ENCODE measurements at places on chromosomes 7 and 10.

DNA sequence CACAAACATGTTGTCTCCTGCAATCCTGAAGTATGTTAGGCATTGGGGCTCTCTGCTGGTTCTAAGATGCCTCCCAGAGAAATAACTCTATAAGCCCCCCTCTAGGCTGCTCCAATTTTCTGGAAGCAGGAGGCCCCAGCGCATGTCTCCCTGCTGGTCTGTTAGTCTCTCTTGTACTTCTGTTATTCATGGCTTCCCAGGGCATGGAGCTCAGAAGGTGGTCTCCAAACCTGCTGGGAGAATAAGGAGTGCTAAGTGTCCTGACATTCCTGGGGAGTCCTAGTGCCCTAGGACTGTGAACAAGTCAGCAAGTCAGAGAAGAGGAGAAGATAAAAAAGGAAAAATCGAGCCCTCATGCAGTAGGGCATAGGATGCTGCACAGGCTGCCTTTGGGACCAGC, 70.5 kb upstream of the EFCAB10 start:
- DNase-seq, result no peak

DNA sequence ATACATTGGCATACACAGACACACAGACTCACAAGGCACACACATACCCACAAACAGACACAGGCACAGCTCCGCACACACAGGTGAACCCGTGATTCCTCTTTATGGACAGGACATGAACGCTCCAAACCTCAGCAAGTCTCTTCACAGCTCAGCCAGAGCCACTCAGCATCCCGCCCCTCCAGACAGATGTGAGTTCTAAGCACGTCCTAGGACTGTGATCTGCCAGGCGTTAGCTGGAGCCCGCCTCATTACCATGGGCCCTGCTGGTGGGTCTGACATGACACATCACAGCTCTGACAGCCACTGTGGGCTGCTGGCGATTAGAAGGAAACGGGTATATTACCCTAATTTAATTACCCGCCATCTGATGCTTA, 176.7 kb upstream of the PPP2R2D start:
- DNase-seq, result no peak

DNA sequence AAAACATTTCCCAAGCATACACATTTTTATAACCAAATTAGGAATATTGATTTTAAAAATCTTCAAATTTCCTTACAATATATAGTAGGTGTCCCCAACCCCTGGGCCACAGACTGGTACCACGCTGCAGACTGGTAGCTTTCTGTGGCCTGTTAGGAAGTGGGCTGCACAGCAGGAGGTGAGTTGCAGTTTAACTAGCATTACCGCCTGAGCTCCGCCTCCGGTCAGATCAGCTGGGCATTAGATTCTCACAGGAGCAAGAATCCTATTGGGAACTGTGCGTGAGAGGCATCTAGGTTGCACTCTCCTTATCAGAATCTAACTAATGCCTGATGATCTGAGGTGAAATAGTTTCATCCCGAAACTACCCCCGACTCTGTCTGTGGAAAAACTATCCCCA, 62.1 kb downstream of the ZWINT start:
- DNase-seq, result no peak

DNA sequence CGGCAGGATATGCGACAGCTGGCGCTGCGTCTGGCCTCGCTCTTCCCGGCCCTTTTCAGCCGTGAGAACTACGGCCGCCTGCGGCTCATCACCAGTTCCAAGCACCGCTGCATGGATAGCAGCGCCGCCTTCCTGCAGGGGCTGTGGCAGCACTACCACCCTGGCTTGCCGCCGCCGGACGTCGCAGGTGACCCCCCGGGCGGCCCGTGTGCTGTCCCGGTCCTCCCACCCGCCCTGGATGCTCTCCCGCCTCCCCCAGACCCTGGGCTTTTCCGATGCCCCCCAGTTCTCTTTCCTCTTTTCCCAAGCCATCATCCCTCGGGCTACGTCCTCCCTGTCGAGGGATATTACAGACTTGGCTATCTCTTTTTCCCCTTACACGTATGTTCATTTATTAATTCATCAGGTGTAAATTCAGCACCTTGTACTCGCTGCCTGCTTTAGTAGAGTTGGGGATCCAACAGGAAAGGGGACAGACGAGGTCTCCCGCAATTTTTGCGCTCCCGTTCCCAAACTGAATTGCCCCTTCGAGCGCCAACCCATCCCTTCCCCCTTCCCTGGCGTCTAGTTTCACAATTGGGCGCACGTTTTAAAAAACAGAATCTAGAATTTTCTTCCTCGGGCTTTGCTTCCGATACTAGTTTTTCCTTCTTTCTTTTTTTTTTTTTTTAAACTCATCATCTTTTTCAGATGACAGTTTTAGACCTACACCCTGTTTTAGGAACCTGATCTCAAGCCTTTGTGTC, 846 bp downstream of the MINPP1 start:
- DNase-seq, result no peak

- DNase-seq, result no peak
Observed at GRCh38 chr7:99086532-99086931, 57.4 kb downstream of the SMURF1 start.

GRCh38 chr10:97584060-97584797, at the start of gene HOGA1:
TSS of gene HOGA1 (plus strand) at chr10:97584389. CDS start at chr10:97584704, 315 bp downstream.
- DNase-seq, result peak; percentile 67

DNA sequence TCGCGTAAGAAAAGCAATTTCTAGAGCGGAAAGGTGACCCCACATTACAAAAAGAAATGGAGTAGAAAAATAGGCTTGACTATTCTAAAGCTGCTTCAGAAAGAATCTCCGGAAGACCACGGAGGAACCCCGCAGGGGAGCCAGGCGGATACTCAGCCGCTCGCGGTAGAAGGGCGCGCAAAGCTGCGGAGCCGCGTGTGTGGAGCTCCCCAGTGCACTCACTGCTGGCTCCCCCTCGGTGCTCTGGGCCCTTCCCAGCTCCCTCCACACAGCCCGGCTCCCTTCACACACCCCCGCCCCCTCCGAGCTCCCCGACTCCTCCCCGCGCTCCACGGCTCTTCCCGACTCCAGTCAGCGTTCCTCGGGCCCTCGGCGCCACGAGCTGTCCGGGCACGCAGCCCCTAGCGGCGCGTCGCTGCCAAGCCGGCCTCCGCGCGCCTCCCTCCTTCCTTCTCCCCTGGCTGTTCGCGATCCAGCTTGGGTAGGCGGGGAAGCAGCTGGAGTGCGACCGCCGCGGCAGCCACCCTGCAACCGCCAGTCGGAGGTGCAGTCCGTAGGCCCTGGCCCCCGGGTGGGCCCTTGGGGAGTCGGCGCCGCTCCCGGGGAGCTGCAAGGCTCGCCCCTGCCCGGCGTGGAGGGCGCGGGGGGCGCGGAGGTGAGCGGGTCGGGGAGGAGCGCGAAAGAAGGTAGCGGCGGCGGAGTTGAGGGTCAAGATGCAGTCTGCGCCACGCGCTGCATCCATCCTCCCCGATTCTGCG, at the start of gene STEAP2:
Gene STEAP2 (plus strand): TSS at position 350 of the 758 bp plus-strand sequence. CDS start 13,343 bp downstream, outside the sequence.
- peak; percentile 95 for DNase-seq

DNA sequence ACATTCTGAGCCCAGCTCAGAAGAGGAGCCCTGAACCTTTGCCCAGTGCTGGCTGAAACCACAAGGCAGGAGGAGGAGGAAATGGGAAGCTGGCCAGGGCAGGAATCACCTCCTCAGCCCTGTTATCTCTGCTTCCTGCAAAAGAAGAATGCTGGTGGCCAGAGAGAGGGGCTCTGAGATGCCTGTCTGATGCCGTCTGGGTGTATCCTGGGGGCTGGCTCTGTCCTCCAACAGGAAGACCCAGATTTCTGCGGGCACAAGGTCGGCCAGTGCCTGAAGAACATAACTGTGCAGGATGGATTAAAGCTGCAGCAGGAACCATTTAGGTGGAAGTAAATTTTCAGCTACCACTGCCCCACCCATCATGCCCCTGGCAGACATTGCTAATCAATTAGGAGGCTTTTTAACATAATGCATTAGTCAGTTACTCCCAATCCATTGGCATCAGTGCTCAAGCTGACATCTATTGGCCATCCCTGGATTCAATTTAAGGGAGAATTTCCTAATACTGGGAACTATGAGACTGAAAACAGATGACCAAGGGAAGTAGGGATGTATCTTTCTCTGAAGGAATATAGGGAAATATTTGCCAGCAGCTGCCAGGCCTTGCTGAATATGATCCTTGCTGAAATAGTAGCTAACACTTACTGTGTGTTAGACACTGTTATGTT, 67.7 kb downstream of the COL13A1 start:
- DNase-seq, result no peak

DNA sequence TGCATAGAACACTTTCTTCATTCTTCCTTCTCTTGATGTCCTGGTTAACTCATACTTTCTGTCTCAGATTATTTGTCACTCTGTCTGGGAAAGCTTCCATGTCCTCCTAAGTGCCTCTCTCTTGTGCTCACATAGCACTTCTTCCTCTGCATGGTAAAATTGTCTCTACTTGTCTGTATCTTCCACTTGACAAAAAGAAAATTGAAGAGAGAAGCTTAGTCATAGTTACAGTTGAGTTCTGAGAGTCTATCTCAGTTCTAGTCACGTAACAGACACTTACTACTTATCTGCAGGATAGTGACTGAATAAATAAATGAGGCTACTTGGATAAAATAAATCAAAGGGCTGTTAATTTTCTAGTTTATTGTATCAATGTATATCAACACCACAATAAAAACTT, 458.1 kb downstream of the HTR7 start:
- DNase-seq, result no peak

GRCh38 chr10:62666275-62666674, 138.2 kb upstream of the ADO start:
- DNase-seq, result no peak

- DNase-seq, result peak; percentile 51
Observed at GRCh38 chr10:59625721-59626522, 83.7 kb downstream of the SLC16A9 start.

DNA sequence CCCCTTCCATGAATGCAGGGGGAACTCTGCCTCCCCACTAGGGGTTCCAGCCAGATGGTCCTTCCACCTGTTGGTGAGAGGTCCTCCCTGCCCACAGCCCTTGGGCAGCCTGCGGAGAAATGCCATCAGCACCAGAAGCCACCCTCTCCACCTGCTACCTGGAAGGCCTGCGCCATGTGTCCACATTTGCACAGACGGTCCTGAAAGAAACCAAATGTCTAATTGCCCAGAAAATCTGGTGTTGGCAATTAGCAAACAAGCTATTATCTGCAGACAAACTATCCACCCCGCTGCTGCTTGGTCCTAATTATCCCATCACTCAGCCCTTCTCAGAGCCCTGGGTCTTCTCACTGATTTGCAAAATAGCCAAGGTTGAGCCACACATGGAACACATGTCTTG, 32.3 kb downstream of the HSPA12A start:
- DNase-seq, result no peak

DNA sequence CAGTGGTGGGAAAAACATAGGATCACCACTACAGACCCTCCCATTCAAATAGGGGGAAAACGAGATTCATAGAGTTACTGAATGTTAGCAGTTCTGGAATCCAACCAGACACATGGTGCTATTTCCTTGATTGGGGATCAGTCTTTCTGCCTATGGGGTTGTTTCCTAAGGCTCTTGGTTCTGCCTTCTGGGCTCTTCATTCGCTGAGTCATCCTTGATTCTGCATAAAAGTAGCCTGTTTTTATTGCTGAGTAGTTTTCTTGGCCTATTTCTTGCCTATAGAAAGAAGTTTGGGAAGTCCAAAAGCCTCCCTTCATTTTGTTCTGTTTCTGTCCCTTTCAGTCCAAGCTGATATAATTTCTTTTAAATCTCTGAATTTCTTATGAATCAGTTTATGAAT, 99.3 kb upstream of the OIT3 start:
- no peak for DNase-seq

GRCh38 chr10:18473424-18474117, 177.8 kb downstream of the NSUN6 start:
- DNase-seq, result no peak

GRCh38 chr10:124799211-124799610, 2.4 kb upstream of the ABRAXAS2 start:
- DNase-seq, result no peak

- no peak for DNase-seq
Observed at GRCh38 chr10:1641402-1641801, 95.9 kb downstream of the ADARB2 start.

DNA sequence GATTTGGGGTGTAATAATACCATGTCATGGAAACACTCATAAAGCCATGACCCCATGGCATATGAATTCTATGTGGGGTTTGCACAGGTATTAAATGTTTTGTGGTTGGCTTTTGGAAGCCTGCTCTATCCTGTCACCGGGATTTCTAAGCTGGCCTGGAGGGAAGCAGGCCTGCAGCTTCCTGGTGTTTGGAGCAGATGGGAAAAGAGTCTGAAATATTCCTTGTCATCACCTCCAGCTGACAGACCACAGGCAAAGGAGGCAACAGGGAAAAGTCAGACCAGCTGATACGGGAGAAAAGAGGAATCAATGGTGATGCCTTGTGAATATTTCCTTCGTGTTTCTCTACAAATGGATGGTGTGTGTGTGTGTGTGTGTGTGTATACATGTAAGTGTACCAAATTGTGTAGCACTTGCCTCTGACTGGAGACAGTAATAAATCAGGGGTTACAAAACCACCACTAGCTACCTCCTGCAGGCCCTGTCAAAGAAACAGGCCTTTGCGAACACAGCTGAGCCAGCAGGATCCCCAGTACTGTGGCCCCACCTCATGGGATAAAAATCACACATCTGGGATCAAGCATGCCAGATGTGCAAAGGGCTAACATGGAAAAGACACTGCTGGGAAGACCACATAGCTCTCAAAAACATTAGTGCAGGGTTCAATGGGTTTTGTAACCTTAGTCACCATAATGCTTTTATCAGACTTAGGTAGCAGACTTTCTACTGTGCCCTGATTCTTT, 120.8 kb upstream of the HPS1 start:
- no peak for DNase-seq

- no peak for DNase-seq
Observed at GRCh38 chr7:45027774-45028114, 27.7 kb downstream of the CCM2 start.

DNA sequence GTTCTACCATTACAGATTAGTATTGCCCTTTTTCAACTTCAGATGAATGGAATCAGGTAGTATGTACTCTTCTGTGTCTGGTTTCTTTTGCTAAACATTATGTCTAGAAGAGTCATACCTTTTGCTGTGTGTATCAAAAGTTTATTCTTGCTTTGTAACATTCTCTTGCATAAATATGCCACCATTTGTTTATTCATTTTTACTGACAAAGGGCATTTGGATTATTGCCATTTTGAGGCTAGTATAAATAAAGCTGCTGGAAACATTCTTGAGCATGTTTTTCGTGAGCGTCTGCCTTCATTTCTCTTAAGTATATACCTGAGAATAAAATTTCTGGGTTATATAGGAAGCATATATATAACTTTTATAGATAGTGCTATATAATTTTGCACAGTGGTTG, 121.7 kb upstream of the CSTF2T start:
- DNase-seq, result no peak

DNA sequence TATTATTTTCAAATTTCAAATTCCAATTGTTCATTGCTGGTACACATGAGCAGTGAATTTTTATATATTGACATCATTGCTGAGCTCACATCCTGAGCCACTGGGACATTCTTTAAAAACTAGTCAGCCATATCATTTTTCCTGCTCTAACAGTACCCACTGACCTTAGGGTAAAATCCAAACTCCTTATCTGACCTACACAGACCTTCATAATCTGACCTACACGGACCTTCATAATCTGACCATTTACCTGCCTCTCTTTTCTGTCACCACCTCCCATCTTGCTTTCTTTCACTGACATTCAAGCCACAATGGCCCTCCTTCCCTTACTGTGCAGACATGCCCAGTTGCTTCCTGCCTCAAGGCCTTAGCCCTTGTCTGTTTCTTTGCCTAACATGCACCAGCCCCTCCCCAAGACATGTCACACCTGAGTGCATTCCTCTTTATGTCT, 16.1 kb upstream of the CUZD1 start:
- no peak for DNase-seq

- DNase-seq, result no peak
Observed at GRCh38 chr10:98404571-98405359, 10.2 kb downstream of the PYROXD2 start.
